GM23248 (cell line): ENCODE measurements at places on chromosomes 3 and 15. TPM values are rescaled to one million over a fixed set of nuclear protein-coding genes. Genes with fewer than 3 reads are reported as not detected.
A peak's percentile ranks its signal among the peaks of the same experiment; 100 is the strongest.

Gene IL12A
- total RNA-seq, result 0.51 and 2.8 TPM in 2 replicates

Gene LDHAL6B
- not detected in 2 replicates for total RNA-seq

Gene SCAMP5
- total RNA-seq, result 1.0 and 4.0 TPM in 2 replicates

Gene MUC20
- total RNA-seq, result not detected in 2 replicates

Gene IMPG2
- total RNA-seq, result 0.11 TPM in 1 of 2 replicates, not detected in the other

Gene RBP2
- total RNA-seq, result not detected in 2 replicates

Gene SLC38A3
- total RNA-seq, result under 0.01 TPM in 1 of 2 replicates, not detected in the other

Gene GJD2
- not detected in 2 replicates for total RNA-seq

Gene LRRC34
- total RNA-seq, result 3.4 and 9.4 TPM in 2 replicates

Gene CP
- total RNA-seq, result 0.51 TPM in 1 of 2 replicates, not detected in the other

Gene CLRN1
- not detected in 2 replicates for total RNA-seq

DNA sequence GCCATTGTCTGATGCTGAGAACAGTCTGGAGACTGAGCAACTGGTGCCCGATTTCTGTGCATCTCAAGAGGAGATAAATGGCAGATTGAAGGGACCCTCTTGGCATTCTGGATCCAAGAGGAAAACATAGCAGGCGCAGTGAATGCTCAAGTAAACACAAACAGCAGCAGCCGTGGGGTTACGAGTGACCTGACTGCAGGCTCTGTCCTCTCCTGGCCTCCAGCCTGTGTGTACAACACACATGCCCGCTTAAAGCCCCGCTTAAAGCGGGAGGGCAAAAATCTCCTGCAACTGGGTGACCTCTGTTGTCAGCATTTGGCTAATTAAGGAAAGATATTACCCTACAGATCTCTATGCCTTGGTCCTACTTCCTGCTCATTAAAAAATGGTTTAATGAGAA, 120.5 kb downstream of the GREM1 start:
- H3K27ac ChIP-seq, result peak overlapping the region; percentile 97
- no peaks in the 10 kb centered on the region for H3K27me3 ChIP-seq
- H3K4me3 ChIP-seq, result peak overlapping the region; percentile 11; the same call in 1 of the 2 replicates
- no peaks in the 10 kb centered on the region for H3K36me3 ChIP-seq

- no peaks in the 10 kb centered on the region for H3K36me3 ChIP-seq
- H3K4me3 ChIP-seq, result no peak overlapping the region
Measured at GRCh38 chr3:28940994-28941393, 339.9 kb upstream of the RBMS3 start.

GRCh38 chr3:161630794-161631193, 134.2 kb downstream of the OTOL1 start:
- H3K4me1 ChIP-seq, result no peaks in the 10 kb centered on the region
- H3K4me3 ChIP-seq, result no peak overlapping the region
- no peaks in the 10 kb centered on the region for H3K27me3 ChIP-seq

DNA sequence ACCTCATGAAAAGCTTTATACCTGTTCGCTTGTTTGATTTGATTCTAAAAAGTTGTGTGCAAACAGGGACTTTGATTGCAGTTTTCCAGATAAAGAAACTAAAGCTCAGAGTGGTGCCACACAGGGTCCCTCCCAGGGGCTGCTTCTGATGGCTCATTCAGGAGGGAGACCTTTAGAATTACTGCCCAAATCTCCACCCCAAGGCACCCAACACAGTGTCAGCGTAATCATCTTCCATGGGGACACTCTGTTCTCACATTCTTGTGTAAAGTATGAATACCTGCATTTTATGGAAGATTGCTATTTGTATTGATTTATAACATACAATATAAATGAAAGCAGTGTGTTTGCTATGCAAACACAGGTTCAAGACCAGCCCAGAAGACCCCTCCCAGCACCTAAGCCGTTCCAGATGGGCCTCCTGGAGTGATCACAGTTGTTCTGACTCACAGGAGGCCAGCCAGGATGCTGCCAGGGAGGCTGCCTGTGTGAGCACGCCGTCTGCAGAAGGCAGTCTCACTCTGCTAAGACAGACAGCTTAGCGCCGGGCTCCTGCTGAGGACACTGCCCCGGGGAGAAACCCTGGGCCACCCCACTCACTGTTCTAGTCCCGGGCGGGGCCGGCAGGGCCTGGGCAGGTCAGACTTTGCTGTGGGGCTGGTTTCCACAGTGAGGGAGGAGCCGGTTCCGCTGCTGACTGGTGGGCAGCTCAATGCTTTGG, 185.6 kb downstream of the FAM43A start:
- peak; percentile 96 for DNase-seq
- no peaks in the 10 kb centered on the region for H3K36me3 ChIP-seq
- peak overlapping the region; percentile 78 for H3K27ac ChIP-seq
- peaks cover 24% of the 10 kb centered on the region for H3K4me1 ChIP-seq

- no peak within 1 kb of the TSS for H3K27ac ChIP-seq
- H3K36me3 ChIP-seq, result no peaks in the 10 kb centered on the region
- peak; percentile 81 for DNase-seq
- H3K4me3 ChIP-seq, result peak within 1 kb of the TSS; percentile 64
Measured at GRCh38 chr3:120908030-120908794, at the start of gene STXBP5L. TSS of gene STXBP5L (plus strand) at chr3:120908205. CDS start at chr3:120909579, 1,374 bp downstream.

DNA sequence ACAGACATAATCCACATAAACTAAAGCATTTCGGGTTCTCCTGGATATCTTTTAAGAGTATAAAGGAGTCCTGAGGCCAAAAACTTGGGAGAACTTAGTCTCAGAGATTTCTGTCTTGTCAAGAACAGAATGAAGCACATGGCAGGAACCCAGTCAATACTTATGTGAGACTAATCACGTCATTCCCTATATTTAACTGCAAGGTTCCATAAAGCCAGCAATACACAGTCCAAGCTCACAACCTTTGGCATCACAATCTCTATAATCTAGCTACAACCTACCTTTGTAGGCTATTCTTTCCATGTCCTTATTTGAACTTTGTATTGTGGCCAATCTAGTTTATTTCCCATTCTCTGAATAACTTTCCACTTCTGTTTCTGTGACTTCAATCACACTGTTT, 68.9 kb upstream of the CSPG5 start:
- no peak overlapping the region for H3K27ac ChIP-seq
- peaks cover 13% of the 10 kb centered on the region; the same call in 1 of the 2 replicates for H3K4me1 ChIP-seq
- DNase-seq, result no peak
- H3K36me3 ChIP-seq, result peaks cover 16% of the 10 kb centered on the region; the same call in 1 of the 2 replicates

DNA sequence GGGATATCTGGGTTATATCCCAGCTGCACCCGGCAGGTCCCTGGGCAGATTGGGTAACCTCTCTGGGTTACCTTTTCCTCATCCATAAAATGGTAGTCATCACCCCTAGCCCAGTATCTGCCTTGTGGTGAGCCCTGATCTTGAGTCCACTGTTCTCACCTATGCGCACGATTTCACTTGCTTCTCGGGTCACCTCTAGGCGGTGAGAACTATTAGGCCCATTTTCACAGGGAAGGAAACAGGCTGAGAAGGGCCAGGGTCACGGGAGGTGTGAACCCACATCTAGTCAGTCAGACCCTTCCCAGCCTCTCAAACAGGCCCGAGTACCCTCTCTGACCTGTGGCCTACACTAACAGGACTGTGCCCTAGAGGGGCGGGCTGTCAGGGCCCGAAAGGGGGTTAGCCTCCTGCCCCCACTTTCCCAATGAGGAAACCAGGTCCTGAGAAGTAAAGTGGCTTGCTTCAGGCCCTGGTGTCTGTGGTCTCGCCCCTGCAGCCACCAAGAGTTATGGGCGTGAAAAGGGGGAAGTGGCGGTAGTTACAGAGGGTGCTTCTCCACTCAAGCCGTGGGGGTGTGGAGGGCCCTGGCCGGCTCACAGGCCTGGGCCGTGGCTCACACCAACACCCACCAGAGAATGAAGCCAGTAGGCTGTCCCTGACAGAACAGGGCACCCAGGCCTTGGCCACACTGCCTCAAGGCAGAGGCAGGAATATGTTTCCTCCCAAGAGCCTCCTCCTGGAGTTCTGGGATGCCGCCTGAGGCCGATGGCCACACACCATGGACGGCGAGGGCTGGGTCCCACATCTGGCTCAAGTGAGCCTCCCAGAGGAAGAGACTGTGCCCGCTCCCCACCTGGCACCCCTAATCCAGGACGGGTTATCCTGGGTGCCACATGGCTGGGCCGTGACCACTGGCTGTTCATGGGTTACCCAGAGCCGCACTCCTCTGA, 19.5 kb downstream of the PSTPIP1 start:
- H3K27me3 ChIP-seq, result no peaks in the 10 kb centered on the region
- no peak for DNase-seq
- H3K4me3 ChIP-seq, result no peak overlapping the region
- H3K4me1 ChIP-seq, result no peaks in the 10 kb centered on the region
- no peaks in the 10 kb centered on the region for H3K36me3 ChIP-seq

DNA sequence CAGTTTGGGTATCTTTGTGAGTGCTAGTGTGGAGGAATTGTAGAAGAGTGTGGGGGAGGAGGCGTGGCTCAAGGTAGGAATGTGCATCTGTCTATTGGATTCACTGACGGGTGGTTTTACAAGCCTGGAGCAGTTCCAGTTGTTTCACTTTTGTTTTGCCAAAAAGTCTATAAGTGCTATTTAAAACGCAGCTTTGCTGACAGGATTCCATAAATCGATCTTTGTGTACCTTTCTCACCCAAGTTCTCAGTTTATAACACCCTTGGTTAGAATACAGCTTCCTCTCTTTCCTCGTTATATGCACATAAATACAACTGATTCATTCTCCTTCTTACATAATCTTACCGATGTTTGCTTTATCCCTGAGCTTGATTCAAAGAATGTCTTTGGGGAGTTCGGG, 123.2 kb upstream of the UBE2E2 start:
- no peak overlapping the region for H3K27ac ChIP-seq
- H3K27me3 ChIP-seq, result peaks cover 20% of the 10 kb centered on the region
- H3K36me3 ChIP-seq, result no peaks in the 10 kb centered on the region
- H3K4me3 ChIP-seq, result no peak overlapping the region
- DNase-seq, result no peak

- H3K27ac ChIP-seq, result no peak overlapping the region
- no peaks in the 10 kb centered on the region for H3K36me3 ChIP-seq
- H3K27me3 ChIP-seq, result no peaks in the 10 kb centered on the region
- peaks cover 30% of the 10 kb centered on the region for H3K4me1 ChIP-seq
- no peak for DNase-seq
- peak overlapping the region; percentile 90; the same call in 1 of the 2 replicates for H3K4me3 ChIP-seq
Measured at GRCh38 chr15:41970456-41970855, 1.9 kb downstream of the EHD4 start.

DNA sequence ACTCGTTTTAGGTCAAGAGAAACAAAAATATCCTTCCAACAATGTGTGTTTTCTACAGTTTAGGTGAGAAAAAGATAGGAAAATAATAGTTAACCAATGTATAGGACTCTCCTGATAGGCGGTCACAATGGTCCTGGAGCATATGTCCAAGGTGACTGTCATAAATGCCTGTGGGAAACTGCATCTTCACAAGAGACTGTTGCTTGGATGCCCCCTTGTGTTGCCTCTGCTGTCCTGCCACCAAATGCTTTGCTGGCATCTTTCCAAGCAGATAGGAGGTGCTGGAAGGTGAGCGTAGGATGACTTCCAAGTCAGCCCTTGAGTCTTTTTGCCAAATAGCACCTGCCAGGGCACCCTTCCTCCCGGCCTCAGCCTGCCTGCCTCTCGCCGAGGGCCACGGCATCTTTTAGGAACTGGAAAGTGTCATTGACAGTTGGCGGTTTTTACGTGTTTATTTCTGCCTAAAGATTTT, 24.1 kb upstream of the SACM1L start:
- peak overlapping the region; percentile 58 for H3K4me3 ChIP-seq
- no peak overlapping the region for H3K27ac ChIP-seq
- peaks cover 27% of the 10 kb centered on the region for H3K4me1 ChIP-seq
- peaks cover 5% of the 10 kb centered on the region; the same call in 1 of the 2 replicates for H3K36me3 ChIP-seq
- DNase-seq, result peak; percentile 61
- H3K27me3 ChIP-seq, result no peaks in the 10 kb centered on the region

DNA sequence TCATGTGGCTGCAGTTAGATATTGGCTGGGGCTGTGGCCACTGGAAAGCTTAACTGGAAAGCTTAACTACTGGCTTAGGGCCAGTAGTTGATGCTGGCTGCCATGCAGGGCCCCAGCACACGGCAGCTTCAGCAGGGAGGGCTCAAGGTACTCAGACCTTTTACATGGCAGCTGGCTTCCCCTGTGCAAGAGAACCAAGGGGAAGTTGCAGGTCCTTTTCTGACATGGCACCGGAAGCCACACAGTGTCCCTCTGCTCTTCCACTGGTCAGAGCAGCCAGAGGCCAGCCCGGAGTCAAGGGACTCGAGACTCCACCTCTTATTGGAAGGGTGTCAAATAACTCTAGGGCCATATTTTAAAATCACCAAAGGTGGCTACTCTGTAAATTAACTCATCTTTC, 24.5 kb downstream of the CCR9 start:
- DNase-seq, result no peak
- H3K4me3 ChIP-seq, result no peak overlapping the region
- H3K36me3 ChIP-seq, result no peaks in the 10 kb centered on the region
- peaks cover 29% of the 10 kb centered on the region for H3K4me1 ChIP-seq
- H3K27ac ChIP-seq, result no peak overlapping the region

DNA sequence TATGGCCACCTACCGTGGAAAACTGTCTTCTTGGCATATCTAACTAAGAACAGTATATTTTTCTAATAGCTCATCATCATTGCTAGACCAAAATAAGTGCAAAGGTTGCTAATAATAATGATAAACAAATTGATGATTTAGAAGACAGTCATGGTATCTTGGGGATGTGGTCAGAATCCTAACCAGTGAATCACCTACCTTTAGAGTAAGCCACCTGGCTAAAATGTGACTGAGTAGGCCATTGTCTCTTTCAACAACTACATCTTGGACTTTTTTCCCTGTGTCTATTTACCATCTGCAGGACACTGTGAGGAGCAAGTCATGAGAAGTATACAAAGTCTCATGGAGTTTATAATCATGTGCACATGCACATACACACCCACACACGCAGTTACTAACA, 273.5 kb upstream of the SEMA6D start:
- H3K36me3 ChIP-seq, result no peaks in the 10 kb centered on the region
- H3K4me1 ChIP-seq, result no peaks in the 10 kb centered on the region
- no peaks in the 10 kb centered on the region for H3K27me3 ChIP-seq
- H3K4me3 ChIP-seq, result no peak overlapping the region
- no peak for DNase-seq

- H3K4me3 ChIP-seq, result no peak overlapping the region
- H3K27ac ChIP-seq, result no peak overlapping the region
- H3K4me1 ChIP-seq, result no peaks in the 10 kb centered on the region
Measured at GRCh38 chr3:61155701-61156292, 95.5 kb downstream of the FHIT start.

GRCh38 chr3:105722943-105723556, 145.8 kb downstream of the CBLB start:
- H3K4me1 ChIP-seq, result no peaks in the 10 kb centered on the region
- H3K36me3 ChIP-seq, result peaks cover 59% of the 10 kb centered on the region
- no peak for DNase-seq
- H3K4me3 ChIP-seq, result no peak overlapping the region
- no peak overlapping the region for H3K27ac ChIP-seq
- H3K27me3 ChIP-seq, result no peaks in the 10 kb centered on the region

DNA sequence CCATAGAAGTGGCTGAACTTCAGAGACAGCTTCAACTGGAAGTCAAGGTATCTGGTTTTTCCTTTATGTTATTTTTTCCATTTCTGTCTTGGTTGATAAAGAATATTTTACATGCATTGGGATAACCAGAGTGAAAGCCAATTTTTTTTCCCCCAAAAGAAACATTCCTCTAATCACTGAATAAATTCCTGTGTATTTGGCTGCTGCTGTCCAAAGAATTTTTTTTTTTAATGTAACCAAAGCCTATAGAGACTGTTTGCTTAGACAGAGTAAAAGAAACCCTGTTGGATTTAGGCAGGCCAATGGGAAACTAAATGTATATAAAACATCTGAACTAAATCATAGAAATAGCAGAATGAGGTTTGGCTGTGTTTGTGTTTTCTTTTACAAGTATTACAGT, 75.2 kb downstream of the CGNL1 start:
- no peaks in the 10 kb centered on the region for H3K36me3 ChIP-seq
- no peak overlapping the region for H3K4me3 ChIP-seq
- DNase-seq, result no peak

GRCh38 chr3:157785102-157785826, 282.0 kb upstream of the VEPH1 start:
- no peaks in the 10 kb centered on the region for H3K27me3 ChIP-seq
- H3K36me3 ChIP-seq, result no peaks in the 10 kb centered on the region
- peak; percentile 95 for DNase-seq
- peaks cover 41% of the 10 kb centered on the region for H3K4me1 ChIP-seq
- peak overlapping the region; percentile 47 for H3K4me3 ChIP-seq
